ENCODE measurements at places on chromosomes 11 and 22.

GRCh38 chr11:34302046-34302921, 55.5 kb downstream of the ABTB2 start:
- no peak for DNase-seq

DNA sequence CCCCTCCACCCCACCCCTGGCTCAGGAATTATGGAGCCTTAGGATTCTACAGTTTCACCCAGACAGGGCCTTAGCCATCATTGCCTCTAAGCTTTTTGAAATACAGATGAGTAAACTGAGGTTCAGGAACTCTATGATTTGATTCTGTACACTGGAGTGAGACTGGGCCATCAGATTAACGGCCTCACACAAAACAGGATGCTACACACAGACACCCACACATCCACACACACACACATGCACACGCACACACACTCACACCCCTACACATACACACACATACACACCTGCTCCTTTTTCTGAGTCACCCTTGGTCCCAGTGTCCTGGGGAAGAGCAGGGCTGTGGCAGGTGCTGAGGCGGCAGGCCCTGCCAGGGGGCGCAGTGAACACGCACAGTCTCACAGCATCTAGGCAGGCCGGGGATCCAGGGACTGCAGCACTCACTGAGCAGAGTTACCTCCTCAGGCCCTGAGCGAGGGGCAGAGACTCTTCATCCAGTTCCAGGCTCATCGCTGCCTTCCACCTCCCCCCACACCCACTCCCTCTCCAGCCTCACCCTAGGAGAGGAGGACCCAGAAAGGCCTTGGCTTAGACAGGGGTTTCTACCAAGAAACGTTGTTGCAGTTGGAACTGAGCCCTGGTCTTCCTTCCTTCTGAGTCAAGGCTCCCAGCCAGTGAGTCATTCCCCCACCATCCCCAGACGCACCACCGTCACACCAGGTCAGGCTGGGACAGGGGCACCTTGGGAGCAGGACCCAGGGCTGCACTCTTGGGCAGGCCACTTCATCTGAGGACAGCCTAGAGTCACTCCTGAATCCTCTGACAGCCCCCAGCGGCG, 89.8 kb upstream of the PARVA start:
- no peak for DNase-seq

- no peak for DNase-seq
Measured at GRCh38 chr11:28835790-28836189, 727.6 kb downstream of the METTL15 start.

GRCh38 chr11:69166218-69167115, 10.7 kb downstream of the SMIM38 start:
- DNase-seq, result no peak

DNA sequence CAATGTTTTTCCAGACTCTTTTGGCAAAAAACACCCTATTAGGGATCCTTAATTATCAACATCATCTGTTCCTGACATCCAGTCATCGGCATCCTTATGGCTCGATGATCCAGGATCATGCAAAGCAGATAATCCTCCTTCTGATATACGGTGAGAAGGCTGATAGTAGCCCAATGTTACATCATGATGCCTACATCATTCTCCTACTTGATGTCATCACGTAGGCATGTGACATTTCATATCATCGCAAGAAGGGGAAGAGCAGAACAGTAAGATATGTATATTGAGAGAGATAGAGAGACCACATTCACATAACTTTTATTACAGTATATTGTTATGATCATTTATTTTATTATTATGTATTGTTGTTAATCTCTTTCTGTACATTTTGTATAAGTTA, 168.6 kb downstream of the ADAMTS15 start:
- no peak for DNase-seq
